ENCODE measurements at places on chromosomes 16 and 17. TPM values are rescaled to one million over a fixed set of nuclear protein-coding genes. Genes with fewer than 3 reads are reported as not detected.

CACNG5 gene
- total RNA-seq, result not detected

SLC5A10 gene
- total RNA-seq, result 1.2 TPM

MEOX1 gene
- total RNA-seq, result 2.9 TPM

ENO3 gene
- 2.0 TPM for total RNA-seq

RAB37 gene
- not detected for total RNA-seq

MRPL12 gene
- total RNA-seq, result 62.5 TPM

RASD1 gene
- 20.8 TPM for total RNA-seq

ABCA8 gene
- total RNA-seq, result 16.7 TPM

LPO gene
- 0.23 TPM for total RNA-seq

TBC1D3L gene
- total RNA-seq, result 19.1 TPM

ZNF778 gene
- 26.2 TPM for total RNA-seq

YBX2 gene
- 3.8 TPM for total RNA-seq

IL17C gene
- total RNA-seq, result not detected

GAST gene
- not detected for total RNA-seq

EFNB3 gene
- 8.9 TPM for total RNA-seq

Data from suprapubic skin (tissue), 4 donors.